GM23248 (cell line): ENCODE measurements at places on chromosomes 4 and X. TPM values are rescaled to one million over a fixed set of nuclear protein-coding genes. Genes with fewer than 3 reads are reported as not detected.
A peak's percentile ranks its signal among the peaks of the same experiment; 100 is the strongest.

Gene PAGE4
- total RNA-seq, result not detected in 2 replicates

Gene SRPX2
- 36.5 and 36.7 TPM in 2 replicates for total RNA-seq

DNA sequence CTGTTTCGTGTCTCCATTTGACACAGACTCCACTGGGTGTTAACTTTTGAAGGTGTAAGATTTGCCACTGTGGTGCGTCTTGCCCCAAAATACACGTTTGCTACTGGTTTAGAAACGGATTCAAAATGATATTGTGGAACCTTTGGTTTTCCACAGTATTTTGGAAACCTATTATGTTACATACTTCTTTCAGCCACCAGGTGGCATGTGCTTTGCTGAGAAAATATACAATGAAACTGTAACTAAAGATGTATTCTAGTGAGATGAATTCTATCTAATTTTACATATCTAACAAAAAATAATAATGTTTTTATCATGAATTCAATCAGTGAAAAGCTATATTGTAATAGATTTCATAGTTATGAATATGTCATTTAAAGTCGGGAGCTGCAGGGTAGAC, 28.4 kb upstream of the SLITRK4 start:
- no peaks in the 10 kb centered on the region for H3K4me1 ChIP-seq
- H3K4me3 ChIP-seq, result no peak overlapping the region
- no peaks in the 10 kb centered on the region for H3K36me3 ChIP-seq
- DNase-seq, result peak; percentile 37

DNA sequence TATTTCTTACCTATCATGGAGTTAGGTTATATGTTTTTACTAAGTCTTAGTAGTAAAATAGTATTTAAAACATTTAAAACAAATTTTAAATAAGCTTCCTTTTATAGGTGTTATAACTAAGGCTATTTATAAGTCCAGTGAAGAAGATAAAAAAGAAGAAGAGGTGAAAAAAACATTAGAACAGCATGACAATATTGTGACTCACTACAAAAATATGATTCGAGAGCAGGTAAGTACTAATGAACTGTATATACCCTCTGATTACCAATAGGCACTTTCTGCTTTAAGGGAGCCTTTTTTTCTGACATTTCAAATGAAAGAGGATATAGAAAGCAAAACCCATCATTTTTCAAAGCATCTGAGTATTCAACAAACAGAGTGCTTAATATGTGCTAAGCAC, 76.6 kb downstream of the USO1 start:
- H3K27ac ChIP-seq, result no peak overlapping the region
- H3K36me3 ChIP-seq, result peaks cover 74% of the 10 kb centered on the region
- peak; percentile 55 for DNase-seq
- H3K27me3 ChIP-seq, result no peaks in the 10 kb centered on the region
